T-cell (primary cell): ENCODE measurements at places on chromosomes 12 and 14.

DNA sequence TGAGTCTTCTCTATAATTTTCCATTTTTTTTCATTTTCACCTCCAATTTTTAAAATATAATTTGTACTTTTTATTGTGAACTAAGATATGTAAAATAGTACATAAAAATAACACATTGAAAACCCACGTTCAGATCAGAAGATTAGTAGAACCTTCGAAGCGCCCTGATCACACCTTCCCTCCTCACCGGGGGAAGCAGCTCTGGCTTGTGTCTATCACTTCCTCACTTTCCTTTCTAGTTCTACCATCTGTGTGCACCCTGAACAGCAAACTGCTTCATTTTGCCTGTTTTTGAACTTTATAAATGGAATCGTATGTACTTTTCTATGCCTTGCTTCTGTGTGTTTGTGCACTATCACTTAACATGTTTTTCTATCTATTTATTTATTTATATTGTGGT lies 11.8 kb upstream of the CD27 start:
- no peak for DNase-seq

- no peak for DNase-seq
These were observed 18.0 kb upstream of the NRDE2 start for GRCh38 chr14:90349739-90350138.

GRCh38 chr14:74504412-74504811 lies 10.8 kb downstream of the ISCA2 start:
- DNase-seq = no peak

GRCh38 chr14:22533739-22534359 lies 55.2 kb downstream of the DAD1 start:
- DNase-seq = no peak

DNA sequence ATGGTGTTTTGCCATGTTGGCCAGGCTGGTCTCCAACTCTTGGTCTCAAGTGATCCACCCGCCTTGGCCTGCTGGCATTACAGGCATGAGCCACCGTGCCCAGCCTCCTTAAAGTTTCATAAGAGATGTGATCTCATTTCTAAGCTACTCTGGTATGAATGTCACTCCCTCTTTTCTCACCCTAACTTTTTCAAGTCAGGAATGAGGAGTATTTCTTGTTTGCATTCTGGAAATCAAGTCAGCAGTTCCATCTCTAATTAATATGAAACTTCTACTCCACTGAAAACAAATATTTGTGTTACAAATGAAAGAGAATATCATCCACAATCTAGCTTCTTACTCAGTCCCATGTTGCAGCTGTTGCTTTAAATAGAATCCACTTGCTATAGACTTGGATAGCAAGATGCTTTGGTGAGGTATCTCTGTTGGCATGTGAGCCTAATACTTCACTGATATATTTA lies 61.3 kb downstream of the ARF6 start:
- DNase-seq = no peak

DNA sequence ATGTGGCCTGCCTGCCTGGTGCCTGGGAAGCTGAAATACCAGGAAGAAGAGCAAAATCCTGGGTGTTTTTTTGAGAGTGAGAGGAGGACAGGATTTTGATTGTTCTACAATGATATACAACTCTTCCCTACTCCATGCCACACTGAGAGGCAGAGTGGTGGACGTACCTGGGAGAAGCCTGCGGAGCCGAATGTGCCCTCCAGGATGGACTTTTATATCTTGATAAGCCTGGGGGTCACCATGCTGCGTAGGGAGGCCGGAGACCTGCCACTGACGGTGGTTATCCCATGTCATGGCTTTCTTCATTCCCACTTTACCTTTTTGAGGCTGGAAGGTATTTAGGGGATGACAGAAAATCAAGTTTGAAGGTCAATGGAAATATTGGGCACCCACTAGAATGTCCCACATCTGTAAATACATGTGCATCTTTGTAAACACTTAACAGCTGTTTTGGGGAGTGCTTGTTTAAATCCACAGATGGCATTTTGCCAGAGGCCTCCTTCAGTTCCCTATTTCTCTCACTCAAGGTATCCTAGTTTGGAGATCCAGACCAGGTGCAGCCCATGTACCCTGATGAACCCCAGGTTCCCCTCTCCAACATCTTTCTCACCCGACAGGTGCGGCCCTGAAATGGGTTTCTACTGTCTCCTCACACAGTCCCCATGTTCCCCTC lies 1.1 kb upstream of the GLT1D1 start:
- no peak for DNase-seq

DNA sequence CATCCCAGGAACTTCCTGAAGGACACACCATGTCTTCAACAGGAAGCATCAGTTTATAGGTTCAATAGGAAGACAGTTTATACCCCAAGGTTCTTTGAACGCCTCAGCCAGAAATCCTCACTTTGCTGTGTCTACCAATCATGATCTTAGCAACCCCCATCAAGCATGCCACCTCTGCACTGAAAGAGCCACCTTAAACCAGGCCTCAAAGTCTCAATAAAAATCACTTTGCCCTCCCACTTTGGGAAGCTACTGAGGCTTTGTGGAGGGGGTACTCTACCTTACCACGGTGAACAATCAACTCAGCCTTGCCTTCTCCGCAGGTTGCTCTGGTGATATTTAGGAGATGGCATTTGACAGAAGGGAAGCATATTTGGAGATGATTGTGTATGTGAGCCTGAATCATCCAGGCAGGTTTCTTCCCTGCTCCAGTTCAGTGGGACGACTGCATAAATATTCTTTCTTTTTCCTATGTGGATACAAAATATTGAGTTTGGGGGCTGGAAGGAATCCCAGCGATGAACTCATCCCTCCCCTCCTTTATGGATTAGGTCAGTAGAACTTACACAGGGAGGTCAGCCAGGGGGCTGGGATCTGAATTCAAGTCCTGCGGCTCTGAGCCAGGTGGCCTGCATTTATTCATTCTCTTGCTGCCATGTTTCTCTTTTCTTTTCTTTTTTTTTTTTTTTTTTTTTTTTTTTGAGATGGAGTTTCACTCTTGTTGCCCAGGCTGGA lies 42.8 kb upstream of the VASH1 start:
- DNase-seq = no peak

GRCh38 chr12:546920-547845 lies 87.4 kb downstream of the B4GALNT3 start:
- peak; percentile 65 for DNase-seq

- no peak for DNase-seq
These were observed 170.0 kb upstream of the DAAM1 start for GRCh38 chr14:59018460-59018859.

GRCh38 chr12:125187148-125187745 lies 122.0 kb downstream of the AACS start:
- DNase-seq = no peak

DNA sequence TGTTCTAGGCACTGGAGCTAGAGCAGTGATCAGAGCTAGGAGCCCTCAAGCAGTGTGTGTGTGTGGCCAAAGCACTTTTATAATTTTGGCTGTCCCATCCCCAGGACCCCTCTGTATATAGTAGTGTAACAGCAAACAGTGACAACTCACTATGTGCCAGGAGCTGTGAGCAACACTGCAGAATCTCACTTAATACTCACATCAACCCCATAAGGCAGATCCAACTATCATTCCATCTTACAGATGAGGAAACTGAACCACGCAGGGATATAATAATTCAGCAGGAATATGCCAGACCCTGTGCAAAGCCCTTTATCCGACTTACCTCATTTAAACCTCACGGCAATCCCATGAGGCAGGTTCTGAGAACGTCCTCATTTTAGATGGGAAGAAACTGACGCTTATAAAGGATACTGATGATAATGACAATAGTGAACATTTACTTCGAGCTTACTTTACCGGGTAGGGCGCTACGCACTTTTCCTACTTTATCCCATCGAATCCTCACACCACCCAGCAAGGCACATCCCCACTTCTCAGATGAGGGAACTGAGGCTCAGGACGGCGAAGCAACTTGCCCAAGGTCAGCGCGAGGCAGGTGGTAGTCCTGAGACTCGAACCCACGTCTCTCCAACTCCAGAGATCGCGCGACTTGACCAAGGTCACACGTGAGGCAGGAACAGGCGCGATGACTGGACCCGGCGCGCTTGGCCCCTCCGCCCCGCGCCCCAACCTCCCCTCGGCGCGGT lies 687 bp downstream of the RAB35 start:
- DNase-seq = no peak

DNA sequence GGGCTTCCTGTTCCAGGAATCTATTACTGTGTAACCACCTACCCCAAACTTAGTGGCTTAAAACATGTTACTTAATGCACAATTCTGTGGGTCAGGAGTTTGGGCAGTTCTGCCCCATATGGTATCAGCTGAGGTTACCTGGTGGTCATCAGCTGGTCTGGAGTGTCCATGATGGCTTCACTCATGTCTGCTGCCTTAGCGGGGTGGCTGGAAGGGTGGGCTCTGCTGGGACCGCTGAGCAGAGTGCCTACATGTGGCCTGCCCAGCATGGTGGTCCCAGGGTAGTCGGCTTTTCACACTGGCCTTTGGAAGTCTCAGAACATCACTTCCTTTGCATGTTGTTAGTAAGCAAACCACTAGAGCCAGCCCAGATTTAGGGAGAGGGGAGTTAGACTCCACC lies 53.9 kb downstream of the PELI2 start:
- DNase-seq = no peak

- no peak for DNase-seq
These were observed 55.4 kb downstream of the SAMD4A start for GRCh38 chr14:54622192-54622958.

- no peak for DNase-seq
These were observed 40.2 kb downstream of the CACNA2D4 start for GRCh38 chr12:1878214-1878613.

- no peak for DNase-seq
These were observed 26.4 kb downstream of the SLC8A3 start for GRCh38 chr14:70162358-70162757.
